Panc1 (cell line): ENCODE measurements at places on chromosomes 1 and 21. TPM values are rescaled to one million over a fixed set of nuclear protein-coding genes. Genes with fewer than 3 reads are reported as not detected.

Gene LCE1F
- total RNA-seq: not detected

GRCh38 chr1:202235856-202236837 lies 42.5 kb downstream of the LGR6 start:
- peak; percentile 88 for DNase-seq

DNA sequence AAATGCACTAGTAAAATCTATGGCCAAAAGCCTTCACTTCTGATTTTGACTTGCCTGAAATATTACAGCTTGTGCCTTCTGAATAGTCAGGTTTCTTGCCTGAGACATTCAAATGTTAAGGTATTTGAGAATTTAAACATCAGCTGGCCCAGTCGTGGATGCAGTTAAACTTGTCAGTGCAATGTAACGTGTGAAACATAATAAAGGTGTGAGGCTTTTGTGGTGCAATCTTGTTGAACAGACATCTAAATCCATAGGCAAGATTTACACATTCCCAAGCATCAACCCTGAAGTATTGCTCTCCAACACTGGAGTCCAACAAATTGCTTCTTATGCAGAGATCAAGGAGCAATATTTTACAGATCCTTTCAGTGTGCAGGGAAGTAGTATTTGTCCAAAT lies 4.4 kb downstream of the CCN1 start:
- DNase-seq: peak; percentile 88

Gene LEFTY1
- total RNA-seq: not detected

DNA sequence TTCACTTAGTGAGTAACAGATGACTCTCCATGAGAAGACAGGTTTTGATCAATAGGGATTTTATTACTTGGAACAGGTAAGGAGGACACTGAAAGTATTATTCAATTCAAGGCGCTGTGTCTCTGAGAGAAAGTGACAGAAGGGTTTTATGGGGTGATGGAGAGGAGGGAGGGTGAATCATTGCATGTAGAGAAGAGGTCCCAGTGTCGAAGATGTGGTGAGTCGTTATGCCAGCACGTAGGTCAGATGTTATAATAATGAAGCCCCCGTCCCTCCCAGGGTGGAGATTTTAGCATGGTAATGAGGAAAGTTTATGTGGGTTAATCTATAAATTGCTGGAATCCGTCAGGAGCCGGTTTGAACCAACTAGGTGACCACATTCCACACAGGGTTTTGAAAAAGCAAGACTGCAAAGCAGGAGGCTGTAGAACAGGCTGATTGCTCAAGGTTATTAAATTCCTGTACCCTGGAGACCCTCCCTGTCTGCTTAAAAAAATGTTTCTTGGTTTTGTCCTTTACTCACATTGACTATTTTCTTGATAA lies 586.4 kb upstream of the TMPRSS15 start:
- no peak for DNase-seq

Gene ASTN1
- 0.05 TPM for total RNA-seq

Gene OPRD1
- total RNA-seq: 5.4 TPM

GRCh38 chr1:233379869-233380438 lies 52.4 kb downstream of the MAP3K21 start:
- DNase-seq: no peak

Gene HCN3
- total RNA-seq: 7.8 TPM

Gene KIRREL1
- 145 TPM for total RNA-seq

- DNase-seq: no peak
Measured at GRCh38 chr1:151294742-151295462, 12.8 kb downstream of the ZNF687 start.

Gene PAPPA2
- total RNA-seq: 0.03 TPM

DNA sequence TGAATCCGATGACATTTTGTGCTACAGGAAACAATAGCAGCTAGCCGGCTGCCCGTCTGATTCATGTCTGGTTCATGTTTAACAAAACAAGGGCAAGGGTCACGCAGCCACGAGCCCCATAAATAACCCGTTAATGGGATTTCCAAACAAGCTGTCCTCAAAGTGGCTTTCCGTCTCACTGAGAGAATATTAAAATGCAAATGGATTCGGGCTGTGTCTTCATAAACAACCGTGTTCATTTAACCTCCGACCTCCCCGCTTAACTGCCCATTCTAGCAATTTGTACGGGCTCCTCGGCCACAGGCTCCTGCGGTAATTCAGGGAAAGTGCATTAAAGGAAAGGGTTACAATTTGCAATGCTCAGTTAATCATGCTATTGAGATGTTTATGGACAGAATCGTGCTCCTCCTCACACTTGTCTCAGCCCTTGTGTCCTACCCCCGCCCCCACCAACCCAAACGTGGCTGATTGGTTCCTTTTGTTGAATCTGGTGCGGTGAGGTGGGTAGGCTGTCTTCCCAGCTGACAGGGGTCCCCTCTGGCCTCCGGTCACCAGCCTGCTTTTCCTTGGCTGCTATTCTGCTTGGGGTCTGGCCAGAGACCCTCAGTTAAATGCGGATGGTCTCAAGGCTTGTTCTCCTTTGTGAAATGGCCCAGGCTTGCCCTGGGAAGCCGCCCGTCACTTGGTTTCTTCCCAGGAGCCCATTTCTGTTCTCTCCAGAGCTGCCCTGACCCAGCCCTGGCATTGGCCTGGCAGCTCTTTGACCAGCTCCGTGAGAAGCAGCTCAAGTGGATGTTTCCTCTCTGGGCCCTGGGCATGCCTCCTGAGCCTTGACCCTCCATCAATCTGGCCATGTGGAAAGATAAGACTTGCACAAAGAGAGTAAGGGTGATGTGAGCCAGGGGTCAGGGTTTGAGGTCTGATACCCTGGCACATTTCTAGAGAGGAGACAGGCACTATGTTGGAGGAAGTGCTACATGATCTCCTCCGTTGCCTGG lies 200.7 kb upstream of the POU3F1 start:
- no peak for DNase-seq

GRCh38 chr1:175508320-175509110 lies 234.9 kb downstream of the TNR start:
- DNase-seq: no peak

- DNase-seq: no peak
Measured at GRCh38 chr1:154729577-154729976, 121.6 kb upstream of the ADAR start.

Gene KCNJ6
- total RNA-seq: not detected

DNA sequence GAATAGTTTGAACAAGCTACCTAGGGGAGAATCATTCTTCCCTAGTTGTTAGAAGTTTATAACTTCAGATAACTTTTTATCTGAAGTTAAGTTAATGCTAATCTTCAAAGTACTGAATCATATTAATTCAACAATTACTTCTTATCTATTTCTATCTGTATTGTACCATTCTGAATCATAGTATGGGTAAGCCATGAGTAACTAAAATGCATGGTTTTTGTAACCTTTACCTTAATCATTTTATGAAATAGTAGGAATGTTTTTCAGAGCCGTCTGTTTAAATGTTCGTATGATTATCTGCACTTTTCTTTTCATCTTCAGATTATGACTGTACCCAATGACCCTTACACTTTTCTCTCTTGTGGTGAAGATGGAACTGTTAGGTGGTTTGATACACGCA lies 50.3 kb upstream of the MPC2 start:
- DNase-seq: no peak

DNA sequence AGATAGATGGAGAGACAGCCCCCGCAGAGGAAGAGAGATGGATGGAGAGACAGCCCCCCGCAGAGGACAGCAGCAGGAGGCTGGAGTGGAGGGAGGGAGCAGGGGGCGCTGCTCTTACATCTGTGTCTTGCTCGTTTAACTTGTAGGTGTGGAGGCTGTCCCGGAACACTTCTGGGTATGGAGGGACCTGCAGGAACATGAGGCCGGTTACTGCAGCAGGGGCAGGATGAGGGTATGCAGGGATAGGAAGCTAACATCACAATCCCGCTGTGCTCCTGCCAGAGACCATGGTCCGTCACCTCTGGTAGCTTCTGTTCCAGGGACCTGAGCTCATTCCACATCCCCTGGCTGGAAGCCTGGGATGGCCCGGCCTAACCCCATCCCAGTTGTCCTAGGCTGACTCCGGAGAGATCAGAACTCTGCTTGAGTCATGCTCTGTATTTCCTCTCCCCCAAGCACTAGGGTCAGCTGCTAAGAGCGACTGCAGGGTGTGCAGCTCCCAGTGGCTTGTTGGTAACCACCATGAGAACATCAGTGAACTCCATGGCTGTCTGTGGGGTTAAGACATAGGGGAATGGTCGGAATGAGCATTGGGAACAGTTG lies 36.7 kb upstream of the GOLT1A start:
- DNase-seq: no peak

Gene BNIPL
- 0.46 TPM for total RNA-seq

DNA sequence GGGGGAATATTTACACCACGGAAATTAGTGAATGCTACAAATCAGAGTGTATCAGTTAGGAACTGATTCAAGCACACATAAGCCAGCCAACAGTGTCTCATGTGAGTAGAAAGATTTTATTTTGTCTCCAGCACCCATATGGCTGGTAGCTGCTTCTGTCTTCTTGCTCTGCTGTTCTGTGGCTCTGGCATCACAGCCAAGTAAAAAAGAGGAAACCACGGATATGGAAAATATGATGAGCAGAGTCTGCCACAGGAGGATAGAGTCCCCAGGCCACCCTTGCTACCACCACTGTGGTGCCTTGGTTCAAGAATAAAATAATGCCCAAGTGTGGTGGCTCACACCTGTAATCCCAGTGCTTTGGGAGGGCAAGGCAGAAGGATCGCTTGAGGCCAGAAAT lies 53.6 kb upstream of the SPOCD1 start:
- DNase-seq: no peak

- no peak for DNase-seq
Measured at GRCh38 chr1:6502000-6502891, 10.8 kb upstream of the PLEKHG5 start.

DNA sequence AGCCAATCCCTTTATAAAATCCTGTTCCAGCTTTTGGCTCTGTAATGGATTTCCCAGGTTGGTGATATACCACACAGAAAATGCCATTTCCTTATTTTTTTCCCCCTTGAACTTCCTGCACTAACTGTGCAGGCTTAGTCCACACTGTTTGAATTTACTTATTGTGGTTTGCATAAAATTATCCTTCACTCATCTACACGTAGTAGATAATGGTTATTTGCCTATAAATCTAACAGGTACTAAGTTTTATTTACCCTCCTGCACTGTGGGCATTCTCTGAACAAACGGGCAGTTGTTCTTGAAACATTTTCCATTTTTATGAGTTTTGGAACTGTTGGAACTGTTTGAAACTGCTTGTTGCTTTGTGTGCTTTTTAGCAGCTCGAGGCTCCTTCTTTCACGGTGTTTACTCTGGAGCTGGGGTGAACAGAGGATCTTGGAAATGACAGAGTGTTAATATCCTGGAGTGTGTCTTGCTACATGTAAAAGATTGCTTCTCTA lies 23.0 kb upstream of the KIFAP3 start:
- DNase-seq: no peak

- no peak for DNase-seq
Measured at GRCh38 chr1:65942476-65942875, 149.8 kb downstream of the PDE4B start.

DNA sequence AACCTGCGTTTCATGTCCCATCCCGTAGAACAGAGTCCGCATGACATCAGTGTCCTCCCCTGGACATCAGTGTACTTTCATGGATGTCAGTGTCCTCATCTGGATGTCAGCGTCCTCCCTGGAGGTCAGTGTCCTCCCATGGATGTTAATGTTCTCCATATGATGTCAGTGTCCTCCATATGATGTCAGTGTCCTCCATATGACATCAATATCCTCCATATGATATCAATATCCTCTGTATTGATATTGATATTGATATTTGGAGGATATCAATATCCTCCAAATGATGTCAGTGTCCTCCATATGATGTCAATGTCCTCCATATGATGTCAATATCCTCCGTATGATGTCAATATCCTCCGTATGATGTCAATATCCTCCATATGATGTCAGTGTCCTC lies 284.9 kb downstream of the AJAP1 start:
- DNase-seq: no peak

GRCh38 chr1:212368073-212368484 lies 46.6 kb downstream of the PACC1 start:
- DNase-seq: peak; percentile 42

DNA sequence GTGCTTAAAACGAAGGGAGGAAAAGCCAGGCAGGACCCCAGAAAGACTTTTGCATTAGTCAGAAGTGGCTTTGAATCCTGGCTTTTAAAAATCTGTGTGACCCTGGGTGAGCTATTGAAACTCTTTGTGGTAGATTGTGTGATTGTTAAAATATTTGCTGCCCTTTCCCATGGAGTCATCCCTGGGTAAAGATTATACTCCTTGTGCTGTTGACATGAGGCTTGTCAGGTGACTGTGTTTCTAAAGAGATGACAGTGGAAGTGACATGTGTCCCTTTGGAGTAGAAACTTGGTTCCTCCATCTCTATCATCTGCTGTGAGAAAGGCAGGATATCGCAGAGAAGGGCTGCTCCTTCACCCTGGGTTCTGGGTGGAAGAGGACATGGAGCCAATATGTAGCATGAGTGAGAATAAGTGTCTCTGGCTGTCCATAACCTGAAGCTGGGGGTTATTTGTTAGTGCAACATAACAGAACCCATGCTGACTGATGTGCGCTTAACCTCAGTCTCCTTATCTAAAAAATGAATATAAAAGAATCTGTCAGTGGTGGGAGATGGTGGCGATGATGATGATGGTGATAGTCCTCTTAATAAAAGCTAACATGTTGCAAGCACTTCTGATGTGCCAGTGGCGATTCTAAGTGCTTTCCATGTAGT lies 187.6 kb downstream of the RHOU start:
- no peak for DNase-seq

Gene RASAL2
- 31.6 TPM for total RNA-seq

- DNase-seq: no peak
Measured at GRCh38 chr1:24644100-24644384, 940 bp downstream of the SRRM1 start.

Gene MYCL
- total RNA-seq: 2.0 TPM

- DNase-seq: no peak
Measured at GRCh38 chr1:210689826-210690225, 361.1 kb downstream of the HHAT start.

DNA sequence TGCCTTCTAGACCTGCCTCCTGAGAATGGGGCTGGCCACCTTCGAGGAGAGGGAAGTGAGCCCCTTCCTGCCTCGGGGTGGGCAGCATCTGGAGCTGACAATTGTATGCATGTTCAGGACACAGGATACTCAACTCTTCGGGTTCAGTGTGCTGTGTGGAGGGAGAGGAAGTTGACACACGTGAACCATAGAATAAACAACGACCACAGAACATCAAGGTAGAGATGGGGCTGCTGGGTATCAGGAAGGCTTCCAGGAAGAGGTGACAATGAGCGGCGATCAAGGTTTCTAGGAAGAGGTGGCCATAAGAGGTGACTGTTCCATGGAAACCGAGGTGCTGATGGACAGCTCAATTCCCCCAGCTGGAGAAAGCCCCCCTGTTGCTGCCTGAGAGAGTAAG lies 22.0 kb downstream of the UBIAD1 start:
- DNase-seq: no peak
